ENCODE measurements at places on chromosomes 12 and 14.

DNA sequence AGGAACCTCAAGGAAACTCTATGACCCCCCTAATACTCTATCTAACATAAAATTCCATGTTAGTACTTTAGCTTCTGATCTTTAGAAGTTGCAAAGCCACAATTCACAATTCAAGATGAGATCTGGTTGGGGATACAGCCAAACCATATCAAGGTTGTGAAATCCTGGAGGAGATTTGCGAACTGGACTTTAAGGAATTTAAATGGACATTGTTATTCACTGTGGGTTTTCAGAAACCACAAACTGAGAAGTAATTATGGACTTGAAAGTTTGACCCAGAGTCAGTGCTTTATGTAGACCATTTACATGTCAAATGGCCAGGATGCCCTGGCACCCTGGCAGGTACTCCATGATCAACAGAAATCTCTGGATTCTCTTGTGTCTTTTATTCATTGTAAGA lies 14.2 kb upstream of the CDKL1 start:
- no peak for DNase-seq

DNA sequence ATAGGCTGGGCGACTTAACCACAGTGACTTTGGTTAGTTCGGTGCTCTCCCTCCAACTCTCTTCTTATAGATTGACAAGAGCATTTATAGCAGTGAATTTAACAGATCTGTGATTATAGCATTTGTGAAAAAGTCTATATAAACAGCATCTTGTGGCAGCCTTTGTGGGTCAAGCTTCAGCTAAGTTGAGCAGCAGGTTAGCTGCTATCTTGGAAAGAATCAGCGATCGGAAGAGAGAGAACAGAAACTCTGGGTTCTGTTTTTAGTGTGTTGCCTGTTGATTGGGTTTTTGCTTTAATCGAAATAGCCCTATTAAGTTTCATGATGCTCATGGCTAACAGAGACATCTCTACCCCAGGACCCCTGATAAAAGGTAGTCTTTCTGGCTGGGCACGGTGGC lies 20.2 kb downstream of the EVL start:
- DNase-seq, result no peak

- DNase-seq, result no peak
Measured at GRCh38 chr14:73695997-73696396, 18.2 kb downstream of the PNMA1 start.

GRCh38 chr12:120874547-120875245 lies 29.5 kb downstream of the SPPL3 start:
- DNase-seq, result no peak

DNA sequence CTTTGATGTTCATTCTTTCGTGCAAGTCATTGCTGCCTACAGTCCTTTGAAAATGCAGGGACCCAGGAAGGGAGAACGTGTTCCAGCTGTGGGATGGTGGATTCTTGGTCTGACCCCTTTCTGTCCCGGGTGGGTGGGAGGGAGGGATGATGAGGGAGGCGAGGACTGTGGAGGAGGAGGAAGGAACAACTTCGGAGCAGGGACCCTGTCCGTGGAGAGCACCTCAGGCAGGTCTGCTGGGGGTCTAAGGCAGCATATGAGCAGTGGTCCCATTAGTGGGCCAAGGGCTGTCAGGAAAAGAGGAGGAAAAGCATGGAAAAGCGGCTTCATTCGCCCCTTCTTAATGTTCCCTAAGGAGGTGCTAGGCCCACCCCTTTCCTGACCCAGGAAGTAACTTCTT lies 36.0 kb downstream of the CACNA2D4 start:
- DNase-seq, result no peak

- DNase-seq, result no peak
Measured at GRCh38 chr12:8033153-8034044, 883 bp downstream of the FOXJ2 start.

- no peak for DNase-seq
Measured at GRCh38 chr12:68392376-68392775, 60.2 kb upstream of the MDM1 start.

GRCh38 chr14:92658160-92658559 lies 90.3 kb downstream of the LGMN start:
- DNase-seq, result no peak

DNA sequence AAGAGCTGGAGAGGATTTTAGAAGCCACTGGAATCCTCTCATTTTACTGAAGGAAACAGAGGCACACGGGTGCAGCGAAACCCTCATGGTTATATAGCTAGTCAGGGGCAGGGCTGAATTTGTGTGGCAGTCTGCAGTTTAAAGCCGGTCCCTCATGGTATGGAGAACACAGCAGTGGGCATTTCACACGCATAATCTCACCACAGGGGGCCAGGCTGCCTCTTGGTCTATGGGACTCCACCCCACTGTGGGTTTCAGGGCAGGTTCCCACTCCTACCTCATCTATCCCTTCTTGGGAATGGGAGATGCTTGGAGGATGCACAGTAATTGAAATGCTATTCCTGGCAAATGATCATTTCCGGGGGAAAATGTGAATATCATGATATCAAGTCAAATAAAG lies 400.6 kb downstream of the RGS6 start:
- no peak for DNase-seq

DNA sequence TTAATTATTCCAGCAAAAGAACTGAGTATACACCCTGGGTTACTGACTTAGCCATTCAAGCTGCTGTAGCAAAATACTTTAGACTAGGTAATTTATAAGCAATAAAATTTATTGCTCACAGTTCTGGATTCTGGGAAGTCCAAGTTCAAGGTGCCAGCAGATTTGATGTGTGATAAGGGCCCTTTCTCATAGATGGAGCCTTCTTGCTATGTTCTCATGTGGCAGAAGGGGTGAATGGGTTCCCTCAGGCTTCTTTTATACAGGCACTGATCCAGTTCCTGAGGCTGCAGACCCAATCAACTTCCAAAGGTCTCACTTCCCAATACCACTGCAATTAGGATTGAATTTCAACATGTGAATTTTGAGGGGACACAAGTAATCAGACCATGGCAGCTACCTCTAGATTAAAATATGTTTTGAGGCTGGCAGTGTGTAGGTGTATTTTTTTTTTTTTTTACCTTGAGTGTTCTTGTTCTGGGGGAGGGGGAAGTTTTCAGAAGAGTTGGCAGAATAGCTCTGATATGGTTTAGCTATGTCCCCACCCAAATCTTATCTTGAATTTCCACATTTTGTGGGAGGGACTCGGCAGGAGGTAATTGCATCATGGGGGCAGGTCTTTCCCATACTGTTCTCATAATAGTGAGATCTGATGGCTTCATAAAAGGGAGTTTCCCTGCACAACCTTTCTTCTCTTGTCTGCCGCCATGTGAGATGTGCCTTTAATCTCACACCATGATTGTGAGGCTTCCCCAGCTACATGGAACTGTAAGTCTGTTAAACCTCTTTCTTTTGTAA lies 178.2 kb downstream of the RASSF9 start:
- no peak for DNase-seq

DNA sequence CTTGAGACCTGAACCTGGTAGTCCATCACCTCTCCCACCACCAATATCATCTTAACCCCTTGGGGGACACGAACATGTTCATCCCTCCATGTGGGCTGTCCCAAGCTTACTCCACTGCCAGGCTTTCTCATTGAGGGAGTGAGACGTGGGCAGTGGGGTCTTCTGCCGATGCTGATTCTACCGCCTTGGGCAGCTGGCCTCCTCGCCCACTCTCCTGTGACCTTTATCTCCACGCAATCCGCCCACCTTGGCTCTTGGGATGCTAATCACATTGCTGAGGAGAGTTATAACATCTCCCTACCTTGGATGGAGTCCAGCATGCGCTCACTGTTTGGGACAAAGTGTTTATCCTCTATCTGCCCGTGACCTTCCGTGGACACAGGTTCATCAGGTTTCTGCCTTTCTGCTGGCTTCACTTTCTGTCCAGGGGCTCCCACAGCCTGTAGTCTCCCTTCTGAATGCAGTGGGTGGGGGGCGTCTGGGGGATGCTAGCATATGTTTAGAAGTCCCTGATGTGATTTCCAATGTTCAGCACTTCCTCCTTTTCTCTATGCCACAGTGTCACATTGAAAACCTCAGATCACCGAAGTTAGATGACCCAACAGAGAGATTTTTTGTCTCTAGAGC lies 53.2 kb upstream of the ESRRB start:
- no peak for DNase-seq
